Right forelimb (tissue), 1 donor: ENCODE measurements at places on chromosomes 12 and 14.

DNA sequence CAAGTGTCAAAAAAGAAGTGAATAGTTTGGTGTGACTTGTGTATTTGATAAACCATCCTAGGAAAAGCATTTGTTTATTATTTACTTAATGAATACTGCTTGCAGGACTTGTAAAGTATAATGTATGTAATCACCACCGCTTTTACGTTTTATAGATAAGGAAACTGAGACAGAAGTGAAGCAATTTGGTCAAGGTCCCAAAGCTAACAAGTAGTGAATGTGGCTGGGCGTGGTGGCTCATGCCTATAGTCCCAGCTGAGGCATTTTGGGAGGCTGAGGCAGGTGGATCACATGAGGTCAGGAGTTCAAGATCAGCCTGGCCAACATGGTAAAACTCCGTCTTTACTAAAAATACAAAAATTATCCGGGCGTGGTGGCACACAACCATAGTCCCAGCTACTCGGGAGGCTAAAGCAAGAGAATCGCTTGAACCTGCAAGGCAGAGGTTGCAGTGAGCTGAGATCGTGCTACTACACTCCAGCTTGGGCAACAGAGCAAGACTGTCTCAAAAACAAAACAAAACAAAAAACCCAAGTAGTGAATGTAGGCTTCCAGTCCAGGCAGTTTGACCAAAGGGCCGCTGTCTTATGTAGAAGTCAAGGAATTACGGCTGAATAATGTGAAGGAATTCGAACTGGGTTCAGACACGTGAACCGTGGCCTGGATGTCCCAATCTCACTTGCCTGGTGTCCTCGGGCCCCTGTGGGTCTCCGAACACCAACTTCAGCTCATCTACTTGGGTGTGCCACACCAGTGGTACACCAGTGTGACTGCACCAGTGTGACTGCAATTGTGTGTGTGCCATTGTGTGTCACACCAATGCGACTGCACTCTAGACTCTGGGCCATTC, 88.3 kb upstream of the MED13L start:
- DNase-seq: no peak

DNA sequence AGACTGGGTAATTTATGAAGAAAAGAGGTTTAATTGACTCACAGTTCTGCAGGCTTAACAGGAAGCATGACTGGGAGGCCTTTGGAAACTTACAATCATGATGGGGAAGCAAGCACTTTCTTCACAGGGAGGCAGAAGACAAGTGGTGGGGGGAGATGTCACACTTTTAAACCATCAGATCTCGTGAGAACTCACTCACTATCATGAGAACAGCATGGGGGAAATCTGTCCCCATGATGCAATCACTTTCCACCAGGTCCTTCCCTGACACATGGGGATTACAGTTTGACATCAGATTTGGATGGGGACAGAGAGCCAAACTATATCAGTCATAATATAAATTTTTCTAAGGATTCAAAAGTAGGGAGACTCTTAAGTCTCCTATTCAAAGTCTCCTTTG, 46.0 kb downstream of the SPIC start:
- DNase-seq: no peak

GRCh38 chr12:118773956-118774723, 207.2 kb upstream of the SRRM4 start:
- DNase-seq: no peak

- DNase-seq: no peak
Observed at GRCh38 chr14:30803185-30803584, 71.2 kb upstream of the COCH start.

- peak; percentile 40 for DNase-seq
Observed at GRCh38 chr12:9364224-9365176, 156.3 kb upstream of the PZP start.

DNA sequence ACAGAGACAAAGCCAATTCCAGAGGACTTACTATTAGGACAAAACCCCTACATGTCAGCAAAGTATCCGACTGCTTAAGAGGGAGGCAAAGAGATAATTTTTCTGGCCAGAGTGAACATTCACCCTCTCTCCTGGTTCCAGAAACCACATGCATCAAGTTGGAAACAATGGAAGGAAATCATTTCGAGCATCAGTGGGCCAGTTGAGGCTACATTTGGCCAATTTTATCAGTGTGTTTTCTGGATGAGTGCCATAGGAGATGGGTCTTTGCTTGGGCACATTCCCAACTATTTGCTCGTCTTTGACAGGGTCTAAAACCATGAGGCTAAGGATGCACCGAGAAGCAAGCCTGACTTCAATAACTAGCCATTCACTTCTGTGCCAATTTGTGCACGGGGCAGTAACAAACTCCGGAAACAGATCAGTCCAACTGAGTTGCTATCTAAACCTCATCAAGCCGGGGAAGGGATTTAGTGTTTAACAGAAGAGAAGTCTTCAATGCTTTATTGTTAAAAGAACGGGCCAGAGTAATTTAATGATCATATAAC, 17.4 kb downstream of the EGLN3 start:
- no peak for DNase-seq

DNA sequence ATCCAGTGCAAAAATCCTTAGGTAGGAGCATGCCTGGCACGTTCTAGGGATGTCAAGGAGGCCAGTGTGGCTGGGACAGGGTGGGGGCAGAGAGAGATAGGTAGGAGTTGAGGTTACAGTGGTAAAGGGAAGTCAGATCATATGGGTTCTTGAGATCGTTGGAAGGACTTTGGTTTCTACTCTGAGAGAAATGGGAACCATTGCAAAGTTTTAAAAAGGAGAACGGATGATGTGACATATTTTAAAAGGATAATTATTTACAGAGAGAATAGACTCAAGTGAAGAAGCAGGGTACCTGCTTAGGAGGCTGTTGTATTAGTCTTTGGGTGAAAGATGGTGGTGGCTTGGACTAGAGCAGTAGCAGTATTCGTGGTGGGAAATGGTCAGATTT, 47.6 kb upstream of the ATP2B1 start:
- no peak for DNase-seq

DNA sequence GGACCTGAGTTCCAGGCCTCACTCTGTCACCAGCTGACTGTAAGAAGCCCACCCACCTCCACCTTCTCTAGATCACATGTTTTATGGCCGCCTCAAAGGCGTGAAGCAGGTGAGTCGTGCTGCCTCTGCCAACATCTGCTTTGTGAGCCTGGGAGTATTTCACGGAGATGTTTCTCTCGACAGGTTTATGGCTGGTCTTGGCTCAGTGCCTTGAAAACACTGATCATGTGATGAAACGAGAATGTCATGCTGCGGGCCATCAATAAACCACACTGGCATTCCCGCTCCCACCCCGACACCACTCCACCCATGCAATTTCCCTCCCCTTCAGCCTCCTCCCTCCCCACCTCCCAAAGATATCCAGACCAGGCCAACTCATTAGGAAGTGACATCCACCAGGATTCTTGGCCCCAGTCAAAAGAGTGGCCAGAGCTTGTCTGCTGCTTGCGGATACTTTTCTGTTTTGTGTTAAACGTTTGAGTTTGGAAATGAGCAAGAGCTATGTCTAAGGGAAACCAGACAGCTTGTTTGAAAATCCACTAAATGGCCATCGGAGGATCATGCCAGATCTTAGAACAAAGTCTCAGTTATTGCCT, 53.8 kb upstream of the NTF3 start:
- no peak for DNase-seq
